DND-41 (cell line): ENCODE measurements at places on chromosomes 7 and 10.
A peak's percentile ranks its signal among the peaks of the same experiment; 100 is the strongest.

DNA sequence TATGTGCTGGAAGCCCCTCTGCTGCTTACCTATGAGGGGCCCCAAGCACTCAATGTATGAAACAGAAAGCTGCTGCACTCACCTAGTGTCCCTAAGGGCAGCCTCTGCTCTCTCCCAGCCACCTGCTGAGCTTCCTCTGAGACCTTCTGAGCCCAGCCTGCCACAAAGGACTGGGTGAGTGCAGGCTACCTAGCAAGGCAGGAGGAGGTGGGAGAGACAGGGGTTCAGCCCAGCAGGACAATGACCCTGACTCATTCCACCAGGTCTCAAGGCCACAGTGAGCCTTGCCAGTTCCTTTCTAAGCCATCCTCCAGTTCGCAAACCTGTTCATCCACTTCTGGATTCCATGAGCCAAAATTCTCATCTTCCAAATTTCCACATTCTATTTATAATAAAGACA is 16.3 kb downstream of the VOPP1 start:
- no peak for DNase-seq

GRCh38 chr7:17153536-17153935 is 144.9 kb upstream of the AHR start:
- DNase-seq, result no peak

DNA sequence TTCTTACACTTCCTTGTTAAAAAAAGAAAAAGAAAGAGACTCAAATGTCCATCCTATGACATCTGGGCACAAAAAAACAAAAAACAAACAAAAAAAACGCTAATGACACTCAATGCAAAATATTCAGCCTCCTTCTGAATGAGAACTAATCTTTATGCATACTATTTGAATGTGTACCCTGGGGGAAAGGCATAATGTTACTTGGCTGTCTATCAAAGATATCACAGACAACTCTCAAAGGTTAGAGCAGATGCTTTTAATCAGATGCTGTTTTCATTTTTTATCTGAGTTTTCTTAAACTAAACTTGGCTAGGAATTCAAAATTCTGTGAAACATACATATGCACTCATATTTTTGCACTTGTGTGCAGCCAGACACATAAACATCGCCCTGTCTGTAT is 745.8 kb downstream of the CNTNAP2 start:
- no peak for DNase-seq

DNA sequence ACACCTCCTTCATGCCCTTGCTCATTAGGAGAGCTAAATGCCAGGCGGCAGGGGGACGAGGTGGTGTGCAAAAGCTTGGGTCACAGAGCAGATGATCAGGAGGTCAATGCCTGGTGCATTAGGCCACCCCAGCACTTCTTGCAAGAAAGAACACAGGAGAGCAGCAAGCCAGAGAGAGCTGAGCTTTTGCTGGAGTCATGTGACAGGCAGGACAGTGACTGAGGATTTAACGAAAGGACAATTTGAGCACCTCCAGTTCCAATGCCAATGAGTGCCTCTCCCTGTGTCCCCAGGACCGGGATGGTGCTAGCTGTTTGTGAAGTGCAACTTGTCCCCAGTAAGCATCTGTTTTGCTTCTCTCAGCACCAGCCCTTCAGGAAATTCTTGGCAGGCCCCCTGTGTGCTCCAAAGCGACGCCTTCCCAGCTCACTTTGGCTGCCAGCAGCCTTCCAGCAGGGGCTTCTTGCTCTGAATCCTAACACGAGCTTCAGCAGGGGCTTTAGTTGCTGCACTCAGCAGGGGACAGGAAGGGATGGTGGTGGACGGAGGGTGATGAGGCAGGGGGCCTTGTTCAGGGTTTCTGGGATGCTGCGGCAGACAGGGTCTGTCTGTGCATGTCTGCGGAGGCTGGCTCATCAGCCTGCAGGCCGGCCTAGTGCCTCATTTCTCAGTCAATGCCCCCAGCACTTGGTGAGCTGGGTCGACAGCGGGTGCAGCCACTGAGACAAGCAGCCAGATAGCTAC is 368.1 kb downstream of the RPS24 start:
- DNase-seq, result no peak

DNA sequence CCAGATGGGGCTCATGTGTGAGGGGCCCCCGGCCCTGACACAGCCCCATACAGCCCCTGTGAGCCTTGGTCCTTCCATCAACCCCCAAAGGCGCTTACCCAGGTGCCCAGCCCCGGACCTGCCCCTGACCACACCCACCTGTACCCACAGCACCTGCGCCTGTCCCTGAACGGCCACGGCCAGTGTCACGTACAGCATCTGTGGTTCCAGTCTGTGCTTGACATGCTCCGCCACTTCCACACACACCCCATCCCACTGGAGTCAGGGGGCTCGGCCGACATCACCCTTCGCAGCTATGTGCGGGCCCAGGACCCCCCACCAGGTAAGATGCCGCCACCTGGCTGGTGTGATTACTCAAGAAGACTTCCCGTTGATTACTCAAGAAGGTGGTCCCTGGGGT is 33.5 kb downstream of the SH2B2 start:
- DNase-seq, result no peak

DNA sequence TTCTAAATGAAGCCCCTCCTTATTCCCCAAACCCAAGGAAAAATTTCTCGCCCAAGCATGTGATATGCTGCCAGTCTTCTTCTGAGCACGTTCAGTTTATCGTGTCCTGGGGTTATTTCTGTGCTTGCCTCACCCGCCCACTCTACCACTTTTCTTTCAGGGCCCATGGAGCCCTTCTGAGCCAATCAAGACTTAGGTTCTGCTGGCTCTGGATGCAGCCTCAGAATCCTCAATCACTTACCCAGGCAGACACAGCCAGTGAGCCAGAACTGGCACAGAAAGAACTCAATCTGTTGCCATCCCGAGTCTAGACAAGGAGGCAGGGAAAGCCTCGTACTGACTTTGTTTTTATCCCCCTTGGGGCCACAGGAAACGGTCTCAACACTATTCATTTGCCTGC is 34.2 kb upstream of the C10orf90 start:
- DNase-seq, result no peak

- DNase-seq, result no peak
Measured at GRCh38 chr7:152511736-152512135, 75.9 kb upstream of the KMT2C start.

GRCh38 chr7:118005026-118005425 is 131.8 kb upstream of the CTTNBP2 start:
- DNase-seq, result no peak

DNA sequence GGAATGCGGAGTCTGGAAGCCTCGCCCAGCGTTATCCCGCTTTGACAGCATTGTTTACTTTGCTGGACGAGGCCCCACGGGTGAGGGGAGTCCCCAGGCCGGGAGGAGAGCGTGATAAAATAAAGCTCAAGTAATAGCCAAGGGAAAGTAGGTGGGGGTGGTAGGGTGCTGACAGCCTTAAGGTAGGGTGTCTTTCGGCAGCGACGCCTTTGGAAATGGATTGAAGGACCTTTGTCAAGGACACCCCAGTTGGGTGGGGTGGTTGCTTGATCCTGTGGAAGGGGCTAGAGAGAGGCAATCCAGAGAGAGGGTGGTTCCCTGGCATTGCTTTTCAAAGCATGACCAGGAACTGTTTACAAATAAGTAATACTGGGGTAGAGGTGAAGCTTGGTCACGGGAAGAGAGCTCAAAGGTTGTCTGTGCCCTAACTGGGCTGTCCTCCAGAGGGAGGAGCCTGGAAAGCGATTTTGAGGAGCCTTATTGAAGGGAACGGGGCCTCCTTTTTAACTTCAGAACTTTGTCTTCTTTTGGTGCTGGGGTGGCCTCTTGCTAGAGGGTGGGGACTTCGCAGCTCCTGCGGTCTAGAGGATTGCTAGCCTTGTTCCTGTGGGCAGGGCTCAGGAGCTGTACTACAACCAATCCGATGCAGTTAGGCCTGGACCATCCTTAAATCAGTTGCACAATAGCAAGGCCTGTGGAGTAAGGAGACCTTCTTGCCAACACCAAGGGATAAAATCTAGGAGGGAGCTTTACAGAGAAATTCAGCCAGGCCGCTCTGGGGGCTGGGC is 1.3 kb downstream of the EIF4EBP2 start:
- peak; percentile 74 for DNase-seq

DNA sequence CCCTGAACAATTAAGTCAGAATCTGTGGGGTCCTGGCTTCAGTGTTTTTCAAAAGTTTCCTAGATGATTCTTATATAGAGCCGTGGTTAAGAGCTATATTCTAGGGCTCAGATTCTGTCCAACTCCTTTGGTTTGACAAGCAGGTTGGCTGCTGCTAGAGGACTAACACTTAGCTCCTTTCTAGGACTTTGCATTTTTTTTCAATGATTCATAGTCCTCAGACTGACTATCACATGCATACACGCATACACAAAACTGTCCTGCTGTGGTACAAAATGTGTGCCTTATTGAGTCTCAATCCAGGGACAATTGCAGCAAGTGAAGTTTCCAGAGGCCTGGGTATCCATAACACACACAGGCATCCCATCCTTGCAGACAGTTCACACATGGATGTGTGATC is 392.0 kb downstream of the NRG3 start:
- no peak for DNase-seq

DNA sequence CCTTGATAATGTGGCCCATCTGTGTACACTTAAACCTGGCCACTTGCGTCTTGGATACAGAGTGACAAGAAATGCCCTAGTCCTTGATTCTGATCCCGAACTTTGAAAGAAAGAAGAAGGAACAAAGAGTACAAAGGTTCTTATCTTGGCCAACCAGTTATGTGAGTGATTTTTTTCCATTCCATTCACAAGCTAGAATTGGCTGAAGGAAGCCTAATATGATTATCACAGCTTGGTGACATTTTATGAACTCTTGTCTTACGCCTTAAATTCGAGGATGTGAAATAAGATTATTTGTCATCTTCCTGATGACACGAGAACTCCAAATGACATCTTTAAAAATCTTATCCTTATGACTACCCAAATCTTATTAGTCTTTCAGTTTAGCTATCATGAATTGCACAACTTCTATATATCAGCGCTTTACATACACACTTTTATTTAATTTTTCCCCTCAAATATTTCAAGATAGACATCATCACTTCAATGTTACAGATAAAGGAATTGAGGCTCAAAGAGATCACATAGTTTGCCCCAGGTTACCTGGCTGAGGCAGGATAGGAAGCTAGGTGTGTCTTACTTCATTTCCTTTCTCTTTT is 13.0 kb upstream of the SP4 start:
- no peak for DNase-seq

DNA sequence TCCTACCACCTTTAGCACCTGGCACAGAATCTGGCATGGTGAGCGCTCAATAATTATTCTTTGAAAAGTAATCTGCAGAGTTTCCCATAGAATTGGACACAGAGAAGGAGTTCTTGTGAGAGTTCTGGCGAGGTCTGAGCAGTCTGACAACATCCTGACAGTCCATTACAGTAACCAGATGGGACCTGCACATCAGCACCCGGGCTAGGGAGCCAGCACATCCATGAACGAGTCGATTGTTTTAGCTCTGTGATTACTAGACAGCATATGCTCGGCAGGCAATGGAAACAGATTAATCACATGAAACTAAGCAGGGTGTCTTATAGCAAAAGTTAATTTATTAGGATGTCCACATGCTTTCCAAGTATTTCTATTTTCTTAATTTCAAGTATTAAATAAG is 96.7 kb downstream of the SEMA3D start:
- DNase-seq, result no peak

DNA sequence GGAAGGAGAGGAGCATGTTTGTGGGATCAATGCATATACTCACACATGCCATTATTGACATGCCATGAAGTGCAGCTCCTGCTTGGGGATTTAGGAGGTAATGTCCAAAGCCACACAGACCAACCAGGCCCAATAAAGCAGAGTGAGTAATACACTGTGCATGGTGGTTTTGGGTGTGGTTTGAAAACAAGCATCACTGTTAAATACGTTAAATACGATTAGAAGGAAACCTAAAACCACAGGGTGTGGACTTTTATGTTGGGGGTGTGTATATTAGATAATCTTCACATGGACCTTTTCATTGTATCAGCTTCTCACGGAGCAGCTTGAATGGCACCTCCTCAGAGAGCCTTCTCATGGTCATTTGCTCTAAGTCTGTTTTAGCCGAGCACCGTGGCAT is 10.4 kb upstream of the EIF3A start:
- DNase-seq, result no peak

DNA sequence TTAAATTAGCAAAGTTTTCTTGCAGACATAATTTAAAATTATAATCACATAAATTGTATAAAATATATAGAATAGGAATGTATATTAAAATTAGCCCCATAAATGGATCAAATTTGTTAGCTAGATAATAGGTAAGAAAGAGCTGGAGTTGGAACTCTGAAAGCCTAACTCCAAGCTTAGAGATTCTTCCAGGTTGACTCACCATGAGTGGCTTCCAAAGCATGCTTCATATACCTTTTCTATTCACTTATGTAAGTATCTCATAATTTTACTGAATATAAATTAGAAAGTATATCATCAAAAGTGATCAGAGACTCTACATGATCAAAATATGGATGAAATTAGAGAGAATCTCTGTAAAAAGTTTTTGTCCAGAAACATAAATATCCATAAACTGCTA is 320.7 kb upstream of the MAGI2 start:
- DNase-seq, result no peak

DNA sequence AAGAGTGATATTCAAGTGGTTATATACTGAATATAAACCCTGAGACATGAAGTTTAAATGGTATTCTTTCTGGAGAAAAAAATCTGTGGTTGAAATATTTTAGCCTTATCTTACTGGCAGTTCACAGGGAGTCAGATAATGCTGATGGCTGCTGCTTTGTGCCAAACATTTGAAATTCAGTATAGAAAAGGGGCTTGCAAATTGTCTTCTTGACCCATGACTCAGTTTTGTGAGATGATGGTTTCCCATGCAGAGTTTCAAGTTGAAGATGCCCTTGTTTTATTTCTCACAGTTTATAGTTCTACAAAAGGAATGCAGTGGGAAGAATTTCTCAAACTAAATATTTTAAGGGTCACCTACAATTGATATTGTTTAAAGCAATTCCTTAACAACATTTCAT is 251.1 kb upstream of the MEOX2 start:
- no peak for DNase-seq

- no peak for DNase-seq
Measured at GRCh38 chr7:115033917-115034459, 112.1 kb downstream of the MDFIC start.

DNA sequence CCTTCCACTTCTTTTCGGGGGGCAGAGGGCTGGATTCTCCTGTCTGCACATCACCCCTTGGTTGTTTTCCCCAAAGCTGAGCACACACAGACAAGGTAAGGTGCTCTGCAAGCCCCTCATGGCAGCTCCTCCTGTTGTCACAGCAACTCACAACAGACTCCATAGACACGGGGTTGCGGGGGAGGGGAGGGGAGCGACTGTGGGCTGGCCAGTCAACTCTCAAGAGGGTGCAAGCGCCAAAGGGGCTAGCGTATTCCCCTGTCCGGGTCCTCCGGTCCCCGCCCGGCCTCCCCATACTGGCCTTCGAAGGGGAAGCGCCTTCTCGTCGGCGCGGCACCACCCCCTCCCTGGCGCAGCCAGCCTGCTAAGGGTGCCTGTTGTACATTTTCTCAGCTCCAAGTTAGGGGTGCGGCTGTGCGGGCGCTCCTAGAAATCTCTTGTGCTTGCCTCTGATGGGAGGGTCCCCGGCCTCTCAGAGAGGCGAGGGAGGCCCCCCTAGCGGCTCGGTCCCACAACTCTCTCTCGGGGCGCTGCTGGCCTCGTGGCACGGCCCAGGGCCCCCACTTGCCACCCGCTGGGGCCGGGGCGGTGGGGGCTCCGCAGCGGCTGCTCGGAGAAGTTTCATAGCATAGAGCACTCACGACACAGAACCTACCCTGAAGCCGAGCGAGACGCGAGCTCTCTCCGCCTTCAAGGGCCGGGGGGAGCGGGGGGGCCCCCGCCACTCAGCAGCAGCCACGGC is 498 bp downstream of the RHOBTB1 start:
- DNase-seq, result peak; percentile 54

- no peak for DNase-seq
Measured at GRCh38 chr10:69073736-69074364, 14.1 kb upstream of the SRGN start.
